ENCODE measurements at places on chromosomes 1 and 21.

DNA sequence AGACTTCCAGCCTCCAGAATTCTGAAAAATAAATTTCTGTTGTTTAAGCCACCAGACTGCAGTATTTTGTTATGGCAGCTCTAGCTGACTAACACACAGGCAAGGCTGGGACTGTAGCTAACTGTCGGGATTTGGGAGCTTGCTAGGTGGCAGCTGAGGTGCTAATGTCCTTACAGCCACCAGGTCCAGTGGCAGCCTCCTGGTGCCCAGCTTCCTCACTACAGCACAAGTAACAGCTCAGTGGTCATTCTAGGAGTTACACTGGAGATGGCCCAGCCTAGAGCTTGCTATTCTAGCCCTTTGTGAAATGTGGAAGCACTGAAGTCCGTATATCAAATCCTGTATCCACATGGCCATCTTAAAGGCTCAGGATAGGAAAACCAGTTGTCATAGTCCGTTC lies 4.3 kb upstream of the C1orf115 start:
- no peak for DNase-seq

DNA sequence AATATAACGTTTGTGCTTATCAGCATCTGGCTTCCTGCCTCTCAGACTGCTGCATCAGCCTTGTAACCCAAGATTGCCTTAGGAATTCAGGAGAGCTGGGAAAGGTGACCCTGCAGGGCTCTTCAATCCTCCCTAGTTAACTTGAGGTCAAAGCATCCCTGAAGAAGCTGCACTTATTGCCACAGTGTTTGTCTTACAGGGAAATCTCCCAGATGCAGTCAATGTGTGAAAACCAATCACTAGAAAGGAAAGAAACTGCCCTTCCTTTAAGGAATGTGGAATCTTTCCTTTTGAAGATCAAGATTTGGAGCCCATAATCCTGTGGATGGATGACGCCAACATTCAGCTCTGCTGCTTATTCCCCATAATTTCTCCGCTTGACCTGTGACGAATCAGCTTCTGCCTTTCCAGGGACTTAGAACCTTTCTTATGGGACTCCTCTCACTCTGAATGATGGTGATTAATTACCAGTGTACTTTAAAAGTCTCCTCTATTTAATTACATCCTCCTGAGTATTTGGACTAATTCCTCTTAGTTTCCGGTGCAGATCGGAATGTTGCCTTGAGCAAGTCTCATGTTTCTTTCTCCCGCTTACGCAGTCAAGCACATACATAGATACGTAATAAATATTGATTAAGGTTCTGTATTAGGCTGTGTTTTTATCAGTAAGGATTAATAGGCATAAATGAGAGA lies 14.4 kb downstream of the ADAMTS5 start:
- DNase-seq, result no peak

- no peak for DNase-seq
Observed at GRCh38 chr1:57832612-57833011, 408.8 kb upstream of the DAB1 start.

- no peak for DNase-seq
Observed at GRCh38 chr1:209207126-209207700, 376.3 kb upstream of the CAMK1G start.

DNA sequence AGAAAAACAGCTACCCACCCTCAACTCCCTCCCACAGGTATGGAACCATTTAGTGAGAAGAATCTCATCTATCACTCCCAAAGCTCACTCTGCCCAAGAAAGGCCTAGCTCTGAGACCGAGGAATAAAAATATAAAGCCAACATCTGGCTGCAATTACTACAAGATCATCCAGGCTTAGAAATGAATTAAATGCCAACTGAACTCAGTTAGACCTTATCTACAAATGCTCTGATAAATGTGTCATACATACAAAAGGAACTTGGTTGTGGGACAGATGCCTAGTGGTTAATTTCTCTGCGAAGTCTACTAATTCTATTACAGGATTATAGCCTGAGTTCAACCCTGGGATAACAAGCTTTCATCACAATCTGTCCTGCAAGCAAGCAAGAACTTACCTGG lies 6.7 kb downstream of the ADIPOR1 start:
- no peak for DNase-seq

DNA sequence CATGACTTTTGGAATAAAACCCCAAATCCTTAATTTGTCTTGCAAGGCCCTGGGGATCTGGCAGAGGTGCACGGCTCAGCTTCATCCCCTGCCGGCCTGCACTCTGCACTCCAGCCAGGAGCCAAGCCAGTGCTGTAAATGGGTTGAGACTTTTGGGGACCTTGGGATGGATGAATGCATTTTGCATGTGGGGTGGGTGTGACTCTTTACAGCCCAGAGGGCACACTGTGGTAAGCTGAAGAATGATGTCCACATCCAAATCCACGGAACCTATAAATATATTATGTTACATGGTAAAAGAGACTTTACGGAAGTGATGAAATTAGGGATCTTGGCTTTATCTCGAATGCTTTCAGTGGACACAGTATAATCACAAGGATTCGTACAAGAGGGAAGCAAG lies 177.8 kb downstream of the EDEM3 start:
- DNase-seq, result no peak

DNA sequence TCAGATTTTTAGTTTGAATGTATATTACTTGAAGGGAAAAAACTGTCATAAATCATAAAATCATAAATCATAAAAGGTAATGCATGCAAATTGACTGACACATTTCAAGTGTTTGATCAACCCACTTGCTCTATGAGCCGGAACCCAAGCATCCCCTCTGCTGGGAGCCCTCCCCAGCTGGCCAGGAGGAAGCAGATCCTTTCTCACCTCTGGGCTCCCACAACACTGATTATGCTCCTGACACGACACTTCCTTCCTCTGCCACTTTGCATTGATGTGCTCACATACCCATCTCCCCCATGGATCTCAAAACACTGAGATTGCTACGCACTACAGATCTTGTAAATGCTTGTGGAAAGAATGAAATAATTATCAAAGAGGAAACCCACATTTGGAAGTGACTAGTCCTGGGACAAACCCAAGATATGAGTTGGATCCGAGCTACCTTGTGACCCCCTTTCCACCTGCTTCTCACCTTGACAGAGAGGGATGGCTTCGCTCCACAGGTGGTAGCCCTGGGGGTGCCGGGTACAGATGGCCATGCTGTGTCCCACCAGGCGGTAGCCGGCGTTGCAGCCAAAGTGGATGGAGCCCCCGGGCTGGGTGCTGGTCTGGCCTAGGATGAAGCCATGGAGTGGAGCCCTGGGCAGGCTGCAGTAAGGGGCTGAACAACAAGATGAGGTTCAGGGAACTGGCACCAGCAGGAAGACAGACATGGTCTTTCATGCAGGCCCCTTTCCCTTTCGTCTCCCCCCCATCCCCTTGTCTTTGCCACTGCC lies 104.6 kb downstream of the ZSCAN20 start:
- no peak for DNase-seq

DNA sequence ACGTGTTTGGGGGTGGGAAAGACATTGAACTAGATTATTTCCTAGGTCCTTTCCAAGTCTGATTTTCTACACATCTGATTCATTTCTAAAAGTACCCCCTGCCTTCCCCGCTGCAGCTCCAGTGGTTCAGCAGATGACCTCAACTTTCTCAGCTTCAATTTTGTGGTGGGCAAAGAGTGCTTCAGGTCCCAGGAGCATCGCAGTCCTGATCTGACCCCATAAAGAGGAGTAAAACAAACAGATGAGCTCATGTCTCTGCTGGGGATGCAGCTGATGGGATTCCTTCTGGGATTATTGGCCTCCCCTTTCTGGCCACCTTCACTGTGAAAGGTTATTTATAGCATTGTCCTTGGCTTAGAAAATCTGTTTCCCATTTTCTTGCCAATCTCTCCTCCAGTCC lies 337.0 kb upstream of the PLXNA2 start:
- no peak for DNase-seq

GRCh38 chr1:180150982-180151381 lies 3.7 kb upstream of the QSOX1 start:
- DNase-seq, result no peak

GRCh38 chr1:117268535-117269455 lies 58.1 kb upstream of the VTCN1 start:
- DNase-seq, result no peak

- DNase-seq, result peak; percentile 5
Observed at GRCh38 chr1:200890818-200891773, 3.6 kb upstream of the INAVA start.

DNA sequence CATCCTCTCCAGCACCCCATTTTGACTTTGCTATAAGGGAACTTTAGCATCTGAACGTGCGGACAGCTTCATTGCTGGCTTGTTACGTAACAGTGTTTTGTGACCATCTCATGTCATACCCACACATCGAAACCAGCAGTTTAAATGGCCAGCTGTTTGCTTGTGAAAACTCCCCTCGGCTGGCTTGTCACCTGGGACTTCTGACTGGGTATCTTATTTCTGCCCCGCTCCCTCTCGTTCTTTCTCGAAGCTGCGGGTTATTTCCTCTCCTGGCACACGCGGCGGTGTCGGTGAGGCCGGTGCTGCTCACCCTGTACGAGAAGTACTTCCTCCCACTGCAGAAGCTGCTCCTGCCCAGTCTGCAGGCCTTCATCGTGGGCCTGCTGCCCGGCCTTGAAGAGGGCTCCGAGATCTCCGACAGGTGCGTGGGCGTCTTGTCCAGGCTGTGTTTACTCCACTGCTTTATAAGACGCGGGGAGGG lies 43.5 kb downstream of the DOP1B start:
- DNase-seq, result no peak

DNA sequence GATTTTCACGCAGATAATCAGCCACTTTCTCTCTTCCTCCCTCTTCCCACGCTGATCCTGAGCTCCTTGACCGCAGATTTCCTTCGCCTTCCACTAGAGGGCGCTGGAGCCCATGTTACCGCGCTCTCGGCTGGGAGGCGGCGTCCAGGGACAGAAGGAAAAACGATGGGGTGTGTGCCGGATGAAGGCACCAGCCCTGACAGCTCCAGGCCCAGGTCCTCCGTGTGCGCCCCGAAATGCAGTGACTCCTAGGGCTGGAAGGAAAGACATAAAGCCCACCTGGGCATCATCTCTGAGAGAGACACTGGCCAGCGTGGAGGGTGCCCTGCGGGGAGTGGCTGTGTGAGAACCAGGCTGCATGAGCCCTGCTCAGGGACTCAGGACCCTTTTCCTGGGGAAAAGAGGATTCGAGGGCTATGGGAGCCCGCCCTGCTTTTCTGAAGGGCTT lies 44.9 kb upstream of the CYP2J2 start:
- no peak for DNase-seq

GRCh38 chr1:180103819-180104218 lies 50.9 kb upstream of the QSOX1 start:
- no peak for DNase-seq

- DNase-seq, result no peak
Observed at GRCh38 chr1:58763214-58763613, 20.6 kb downstream of the JUN start.

DNA sequence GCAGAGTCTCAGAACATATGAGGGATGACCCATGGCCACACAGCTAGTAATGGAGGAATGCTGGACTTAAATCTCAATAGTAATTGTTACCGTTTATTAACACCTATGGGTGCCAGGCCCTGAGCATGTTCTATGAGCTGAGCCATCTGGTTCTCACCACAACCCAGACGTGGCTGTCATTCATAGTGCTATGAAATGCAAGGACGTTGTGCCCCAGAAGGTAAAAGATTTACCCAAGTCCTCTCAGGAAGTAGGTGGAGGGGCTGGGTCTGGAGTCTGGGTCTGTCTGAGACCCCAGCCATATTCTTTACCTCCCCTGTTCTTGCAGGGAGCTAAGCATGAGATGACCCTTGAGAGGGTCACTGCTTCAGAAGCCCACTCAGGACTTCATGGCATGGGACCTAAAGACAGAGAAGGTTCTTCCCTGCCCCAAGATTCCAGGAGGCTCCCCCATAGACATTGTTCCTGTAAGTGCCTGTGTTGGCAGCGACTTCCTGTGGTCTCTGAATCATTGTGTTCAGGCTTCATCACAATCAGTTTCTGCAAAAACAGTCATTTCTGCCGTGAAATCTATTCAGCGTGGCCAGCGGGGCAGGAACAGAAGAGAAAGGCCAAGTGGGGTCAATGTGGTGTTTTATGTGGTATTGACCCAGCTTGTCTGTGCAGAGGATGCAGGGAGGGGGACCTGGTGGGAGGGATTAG lies 475.4 kb downstream of the PTPRU start:
- peak; percentile 55 for DNase-seq

DNA sequence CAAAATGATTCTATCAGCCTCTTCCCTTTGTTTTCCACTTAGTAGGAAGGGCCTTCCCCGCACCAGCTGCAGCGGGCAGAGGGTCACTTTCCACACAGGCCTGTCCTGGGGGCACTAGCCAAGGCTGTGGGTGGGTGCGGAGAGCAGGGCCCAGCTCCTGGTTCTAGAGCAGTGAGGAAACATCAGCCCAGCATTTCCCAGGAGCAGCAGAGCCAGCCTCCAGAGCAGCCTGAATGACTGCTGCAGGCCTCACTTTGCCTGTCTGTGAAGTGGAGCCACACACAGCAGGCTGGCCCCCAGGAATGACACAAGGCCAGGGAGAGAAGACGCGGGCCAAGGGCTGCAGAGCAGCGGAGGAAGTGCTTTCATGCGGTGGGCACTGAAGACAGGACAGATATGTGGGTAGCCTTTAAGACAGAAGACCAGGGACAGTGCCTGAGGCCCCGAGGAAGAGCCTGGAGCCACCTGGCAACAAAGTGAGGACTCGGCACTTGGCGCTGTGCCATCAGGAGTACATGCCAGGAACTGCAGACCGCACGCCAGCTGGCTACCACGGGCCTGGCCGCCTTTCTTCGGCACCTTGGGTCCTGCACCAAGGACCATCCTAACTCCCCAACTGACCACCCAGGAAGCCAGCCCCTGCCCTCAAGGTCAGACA lies 42.0 kb downstream of the ACOT7 start:
- no peak for DNase-seq

- DNase-seq, result no peak
Observed at GRCh38 chr1:12573015-12573825, 44.8 kb downstream of the DHRS3 start.

GRCh38 chr1:233897325-233898162 lies 6.9 kb upstream of the SLC35F3 start:
- DNase-seq, result no peak

- no peak for DNase-seq
Observed at GRCh38 chr1:92989253-92989652, 28.0 kb upstream of the DIPK1A start.

DNA sequence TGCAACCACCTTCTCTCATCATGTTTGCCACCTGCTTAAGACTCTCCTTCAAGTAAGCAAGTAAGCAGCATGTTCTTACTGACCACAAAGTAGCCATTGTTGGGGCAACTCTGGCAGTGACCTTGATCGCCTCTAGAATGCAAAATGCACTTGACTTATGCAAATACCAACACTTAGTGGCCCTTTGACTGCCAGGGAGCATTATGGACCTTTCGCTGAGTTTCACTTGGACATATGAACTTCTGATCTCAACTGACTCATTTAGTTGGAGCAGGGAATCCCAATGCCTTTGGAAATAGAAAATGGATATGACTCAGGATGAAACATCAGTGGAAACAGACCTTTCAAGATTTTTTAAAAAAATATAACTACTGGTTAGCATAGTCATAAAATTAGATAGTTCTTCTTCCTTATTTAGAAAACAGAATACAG lies 6.1 kb upstream of the PLA2G5 start:
- DNase-seq, result peak; percentile 87

GRCh38 chr1:119582801-119583200 lies 65.3 kb downstream of the ZNF697 start:
- no peak for DNase-seq

GRCh38 chr1:32748348-32748747 lies 45.8 kb upstream of the SYNC start:
- DNase-seq, result no peak

Data from GM04503 (cell line).